Posterior cingulate gyrus (tissue), 11 donors: ENCODE measurements at places on chromosomes 5 and 9.

DNA sequence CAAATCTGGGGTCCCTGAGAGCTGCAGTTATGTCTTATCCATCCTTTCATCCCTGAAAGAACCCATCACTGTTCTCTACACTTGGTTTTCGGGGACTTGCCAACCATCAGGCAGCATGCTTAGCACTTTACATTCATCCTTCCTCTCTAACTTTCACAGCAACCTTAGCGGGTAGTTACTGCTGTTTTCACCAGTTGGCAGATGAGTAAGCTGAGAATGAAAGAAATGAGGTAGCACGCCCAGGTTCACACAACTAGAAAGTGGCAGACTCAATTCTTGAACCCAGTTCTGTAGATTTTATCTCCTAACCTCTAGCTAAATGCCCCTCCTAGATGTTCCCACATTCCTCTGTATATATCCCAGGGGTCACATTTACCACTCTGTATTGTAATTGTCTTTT is 342.0 kb upstream of the WWC1 start:
- no peak for DNase-seq

GRCh38 chr5:125597338-125597737 is 825.9 kb upstream of the GRAMD2B start:
- no peak for DNase-seq

- no peak for DNase-seq
Observed at GRCh38 chr9:20474496-20474895, 147.8 kb downstream of the MLLT3 start.

- no peak for DNase-seq
Observed at GRCh38 chr5:157571357-157571827, 4.2 kb downstream of the ADAM19 start.

- DNase-seq = no peak
Observed at GRCh38 chr5:109223531-109223930, 186.2 kb downstream of the PJA2 start.

GRCh38 chr5:125550274-125550673 is 803.8 kb upstream of the ZNF608 start:
- DNase-seq = no peak

- no peak for DNase-seq
Observed at GRCh38 chr5:177542816-177543465, 11.4 kb downstream of the FAM193B start.

DNA sequence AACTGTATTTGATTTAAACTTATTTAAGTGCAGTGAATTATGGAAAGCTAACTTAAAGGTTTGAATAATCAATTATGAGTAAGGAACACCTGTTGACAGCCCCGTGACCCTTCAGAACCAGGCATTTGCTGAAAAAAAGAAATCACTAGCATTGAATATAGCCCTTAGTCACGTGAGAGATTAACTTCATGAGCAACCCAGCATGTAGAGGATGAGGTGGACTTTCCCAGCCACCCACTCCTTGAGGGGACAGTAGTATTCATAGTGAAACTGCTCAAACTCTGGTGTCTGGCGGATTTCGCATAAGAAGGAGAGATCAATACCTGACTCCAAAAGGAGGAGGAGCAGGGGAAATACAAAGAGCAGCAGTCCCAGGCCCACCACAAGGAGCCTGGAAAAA is 184.8 kb upstream of the RASEF start:
- no peak for DNase-seq

DNA sequence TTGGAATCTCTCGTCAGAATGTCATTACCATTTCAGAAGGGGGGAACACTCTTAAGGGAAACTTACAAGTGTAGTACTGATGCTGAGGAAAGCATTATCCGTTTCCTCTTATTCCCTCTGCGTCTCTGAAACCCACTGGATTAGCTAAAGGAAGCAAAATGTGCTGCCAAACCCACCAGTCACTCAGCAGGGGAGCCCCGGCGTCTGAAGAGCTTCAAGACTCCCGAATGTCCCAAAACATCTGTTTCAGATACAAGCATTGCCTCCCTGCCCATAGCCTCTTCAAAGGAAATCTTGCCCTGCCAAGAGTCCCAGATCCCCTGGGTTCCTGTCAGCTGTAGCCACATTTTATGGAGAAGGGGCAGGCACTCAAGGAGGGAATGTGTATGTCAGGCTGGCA is 1.0 kb upstream of the HCN1 start:
- DNase-seq = no peak

DNA sequence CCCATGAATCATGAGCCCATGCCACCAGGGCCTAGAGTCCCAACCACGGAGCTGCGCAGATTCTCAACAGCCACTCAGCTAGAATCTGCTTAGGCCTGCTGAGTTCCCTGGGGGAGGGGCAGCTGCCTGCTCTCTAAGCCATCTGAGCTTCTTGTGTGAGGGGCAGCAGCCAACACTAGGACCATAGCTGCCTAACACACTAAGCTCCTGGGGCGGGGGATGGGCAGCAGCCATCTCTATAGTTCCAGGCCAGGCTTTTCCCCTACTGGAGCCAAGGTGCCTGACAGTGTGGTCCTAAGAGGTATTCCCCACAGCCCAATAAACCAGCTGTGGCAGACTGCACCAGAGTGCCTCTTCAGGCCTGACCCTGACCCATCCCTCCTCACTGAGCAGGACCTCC is 255.9 kb upstream of the ACO1 start:
- no peak for DNase-seq

GRCh38 chr9:84397151-84397728 is 56.7 kb upstream of the SLC28A3 start:
- DNase-seq = peak; percentile 92
